ENCODE measurements at places on chromosomes 5 and 9. TPM values are rescaled to one million over a fixed set of nuclear protein-coding genes. Genes with fewer than 3 reads are reported as not detected.

The NUTM2G gene
- not detected for polyA plus RNA-seq

The SLC6A18 gene
- not detected for polyA plus RNA-seq

The VCAN gene
- polyA plus RNA-seq = 123 TPM

The ADAMTS12 gene
- 3.7 TPM for polyA plus RNA-seq

The SHOC1 gene
- polyA plus RNA-seq = 0.44 TPM

The CCNO gene
- 5.3 TPM for polyA plus RNA-seq

The ALDOB gene
- polyA plus RNA-seq = 0.06 TPM

The MLANA gene
- polyA plus RNA-seq = not detected

The STOML2 gene
- 50.3 TPM for polyA plus RNA-seq

The PHF24 gene
- 0.10 TPM for polyA plus RNA-seq

The LRRTM2 gene
- polyA plus RNA-seq = 0.04 TPM

GRCh38 chr5:45252541-45252940 is 443.6 kb downstream of the HCN1 start:
- DNase-seq = peak; percentile 83

DNA sequence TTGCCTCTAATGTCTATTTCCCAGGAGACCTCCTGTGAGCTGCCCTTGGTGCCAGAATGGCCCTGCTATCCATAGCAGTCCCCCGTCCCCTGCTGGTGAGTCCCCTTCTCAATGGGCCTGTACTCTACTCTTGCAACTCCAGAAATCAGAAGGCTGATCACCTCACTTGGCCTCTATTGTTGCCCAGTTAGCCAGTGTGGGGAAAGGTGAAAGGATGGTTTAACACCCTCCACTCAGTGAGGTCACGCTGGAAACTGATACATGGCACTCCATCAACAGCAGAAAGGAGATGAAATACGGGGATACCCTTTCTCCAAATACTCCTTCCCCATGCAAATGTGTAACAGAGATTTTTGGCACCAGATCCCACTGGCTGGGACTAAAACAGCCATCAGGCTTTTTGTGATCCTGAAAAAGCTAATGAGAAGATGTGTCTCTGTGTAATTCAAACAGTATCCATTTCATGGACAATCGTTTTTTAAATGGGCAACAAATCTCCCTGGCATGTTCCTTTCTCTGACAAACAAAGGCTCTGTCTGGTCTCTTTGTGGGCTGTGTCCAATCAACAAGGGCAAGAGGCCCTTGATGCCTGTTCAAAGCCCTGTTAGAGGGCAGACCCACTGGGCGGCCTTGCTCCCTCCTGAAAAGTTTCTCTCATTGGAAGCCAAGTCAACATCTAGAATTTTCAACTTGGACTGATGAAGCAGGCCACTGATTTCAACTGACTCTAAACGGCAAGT is 343.7 kb downstream of the SPOCK1 start:
- DNase-seq = no peak

GRCh38 chr9:32965999-32966722 is 35.3 kb downstream of the APTX start:
- no peak for DNase-seq

GRCh38 chr9:27110181-27110580 is 1.2 kb downstream of the TEK start:
- peak; percentile 10 for DNase-seq

DNA sequence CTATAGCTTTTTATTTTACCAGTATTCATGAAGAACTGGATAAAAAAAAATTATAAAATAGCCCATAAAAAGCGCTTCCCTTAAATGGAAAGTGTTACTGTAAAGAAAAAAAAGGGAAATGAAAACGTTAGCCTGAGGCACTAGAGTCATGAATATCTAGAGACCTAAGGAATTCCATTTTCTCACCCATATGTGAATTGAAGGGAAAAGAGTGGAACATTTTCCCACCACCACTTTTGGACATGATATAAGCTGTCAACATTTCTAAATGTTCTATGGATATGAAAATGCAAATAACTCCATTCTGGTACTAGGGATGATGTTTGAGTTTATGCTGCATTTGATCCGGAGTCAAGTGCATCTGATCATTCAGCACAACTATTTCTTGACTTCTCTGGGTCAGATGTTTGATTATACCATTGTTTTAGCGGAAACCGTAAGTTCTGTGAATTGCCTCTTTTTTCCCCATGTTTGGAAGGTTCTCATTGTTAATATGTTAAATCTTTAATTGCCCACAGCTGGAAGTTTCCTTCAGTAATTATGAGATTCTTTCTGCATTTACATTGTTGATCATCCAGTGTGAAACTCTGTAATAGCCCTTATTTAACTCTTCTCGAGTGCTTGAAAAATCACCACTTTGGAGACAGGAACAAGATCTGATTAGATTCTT is 467.4 kb upstream of the SEMA6A start:
- no peak for DNase-seq

GRCh38 chr9:81649475-81650240 is 39.7 kb downstream of the TLE1 start:
- no peak for DNase-seq

- no peak for DNase-seq
Observed at GRCh38 chr5:18003784-18004183, 369.5 kb downstream of the TAF11L14 start.

- DNase-seq = no peak
Observed at GRCh38 chr9:113941056-113941455, 64.9 kb downstream of the ZNF618 start.

DNA sequence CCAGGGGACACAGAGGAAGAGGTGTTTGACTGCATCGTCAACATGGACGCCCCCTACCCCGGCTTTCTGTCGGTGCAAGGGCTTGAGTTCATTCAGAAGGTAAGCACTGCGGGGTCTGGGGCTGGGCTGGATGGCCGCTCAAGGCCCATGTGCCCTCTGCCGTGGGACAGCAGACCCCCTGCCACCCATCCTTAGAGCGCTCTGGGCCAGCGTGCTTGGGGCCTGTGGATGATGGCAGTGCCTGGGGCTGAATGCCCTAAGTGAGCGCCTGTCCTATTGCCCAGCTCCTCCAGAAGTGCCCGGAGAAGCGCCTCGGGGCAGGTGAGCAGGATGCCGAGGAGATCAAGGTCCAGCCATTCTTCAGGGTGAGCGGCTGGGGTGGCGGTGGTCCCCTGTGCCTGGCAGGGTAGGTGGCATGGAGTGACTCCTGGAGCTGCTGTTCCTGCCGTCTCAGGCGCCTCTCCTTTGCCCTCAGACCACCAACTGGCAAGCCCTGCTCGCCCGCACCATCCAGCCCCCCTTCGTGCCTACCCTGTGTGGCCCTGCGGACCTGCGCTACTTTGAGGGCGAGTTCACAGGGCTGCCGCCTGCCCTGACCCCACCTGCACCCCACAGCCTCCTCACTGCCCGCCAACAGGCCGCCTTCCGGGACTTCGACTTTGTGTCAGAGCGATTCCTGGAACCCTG is 3.9 kb downstream of the ZDHHC12 start:
- no peak for DNase-seq

GRCh38 chr5:179914032-179914755 is 6.5 kb upstream of the TBC1D9B start:
- peak; percentile 12 for DNase-seq

DNA sequence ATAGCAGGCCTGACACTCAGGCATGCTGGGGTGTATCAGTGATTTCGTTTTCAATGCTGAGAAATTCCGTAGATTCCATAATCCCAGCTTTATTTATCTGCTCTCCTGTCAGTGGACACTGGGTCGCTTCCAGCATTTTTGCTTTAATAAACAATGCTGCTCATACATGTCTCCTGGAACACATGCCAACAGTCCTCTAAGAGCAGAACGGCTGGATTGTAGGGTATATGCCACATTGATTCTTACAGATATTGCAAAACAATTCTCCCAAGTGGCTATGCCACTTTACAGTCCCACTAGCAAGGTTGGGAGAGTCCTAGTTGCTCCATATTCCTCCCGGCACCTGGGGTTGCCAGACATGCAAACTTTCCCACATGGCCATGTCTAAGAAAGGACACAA is 81.9 kb downstream of the RAPGEF1 start:
- DNase-seq = peak; percentile 70

GRCh38 chr9:73160868-73161267 is 9.2 kb downstream of the ANXA1 start:
- no peak for DNase-seq

GRCh38 chr5:9374025-9374424 is 171.8 kb downstream of the SEMA5A start:
- no peak for DNase-seq
